Ureter (tissue), 1 donor: ENCODE measurements at places on chromosomes 5 and 9. TPM values are rescaled to one million over a fixed set of nuclear protein-coding genes. Genes with fewer than 3 reads are reported as not detected.

DNA sequence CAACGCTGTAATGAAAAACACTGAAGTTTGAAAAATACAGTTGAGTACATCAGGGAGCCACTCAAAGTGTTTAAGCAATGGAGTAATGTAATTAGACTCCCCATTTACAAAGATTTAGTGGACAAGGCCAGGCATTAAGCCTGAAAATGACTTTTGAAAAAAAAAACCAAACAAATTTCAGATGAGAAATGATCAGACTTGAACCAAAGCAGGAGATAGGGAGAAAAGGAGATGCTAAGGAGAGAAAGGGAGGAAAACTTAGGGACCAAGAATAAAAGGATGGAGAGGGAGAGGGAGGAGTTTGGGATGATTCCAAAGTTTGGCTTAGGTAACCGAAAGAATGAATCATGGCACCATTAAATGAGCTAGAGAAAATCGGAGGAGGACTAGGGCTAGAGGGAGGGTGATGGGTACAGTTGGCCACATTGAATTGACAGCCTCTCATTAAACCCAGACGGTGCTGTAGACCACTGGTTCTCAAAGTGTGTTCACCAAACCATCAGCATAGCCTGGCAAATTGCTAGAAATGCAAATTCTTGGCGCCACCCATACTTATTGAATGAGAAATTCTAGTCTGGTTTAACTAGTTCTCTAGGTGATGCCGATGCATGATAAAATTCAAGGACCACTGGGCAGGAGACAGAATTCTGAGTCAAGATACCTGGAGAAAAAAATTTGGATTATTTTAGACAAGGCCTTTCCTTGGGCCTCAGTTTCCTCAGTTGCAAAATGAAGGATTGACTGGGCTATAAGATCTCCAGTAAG is 6.2 kb upstream of the CPEB4 start:
- no peak for DNase-seq

The MARCHF6 gene
- total RNA-seq = 151 TPM

DNA sequence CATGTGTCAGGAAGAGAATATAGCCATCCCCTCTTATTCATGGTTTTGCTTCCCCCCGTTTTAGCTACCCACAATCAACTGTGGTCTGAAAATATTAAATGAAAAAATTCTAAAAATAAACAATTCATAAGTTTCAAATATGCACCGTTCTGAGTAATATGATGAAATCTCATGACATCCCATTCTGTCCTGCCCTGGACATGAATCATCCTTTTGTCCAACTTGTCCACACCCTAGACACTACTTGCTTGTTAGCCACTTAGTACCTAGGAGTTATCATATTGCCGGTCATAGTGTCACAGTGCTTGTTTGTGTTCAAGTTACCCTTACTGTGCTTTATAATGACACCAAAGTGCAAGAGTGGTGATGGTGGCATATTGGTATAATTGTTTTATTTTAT is 113.5 kb downstream of the CAAP1 start:
- no peak for DNase-seq

DNA sequence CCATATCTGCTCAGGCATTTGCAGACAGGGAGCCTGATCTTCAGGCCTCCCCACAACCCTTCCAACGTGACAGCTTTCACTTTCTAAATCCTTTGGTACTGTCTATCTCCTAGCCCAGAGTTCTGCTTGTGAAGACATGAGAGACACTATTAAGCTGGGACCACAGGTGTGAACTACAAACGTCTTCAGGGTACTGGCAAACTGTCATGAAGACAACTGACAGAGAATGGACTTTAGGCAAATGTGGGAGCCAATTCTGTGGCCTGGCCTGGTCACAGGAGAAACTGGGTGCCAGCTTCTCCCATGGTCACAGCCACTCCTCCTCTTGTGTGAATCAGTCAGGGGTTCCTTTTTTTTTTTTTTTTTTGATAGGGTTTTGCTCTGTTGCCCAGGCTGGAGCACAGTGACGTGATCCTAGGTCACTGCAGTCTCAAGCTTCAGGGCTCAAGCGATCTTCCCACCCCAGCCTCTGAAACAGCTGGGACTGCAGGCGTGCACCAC is 10.4 kb downstream of the TRIM14 start:
- no peak for DNase-seq
